IPS DF 6.9 (cell line): ENCODE measurements at places on chromosomes 1 and 21.

DNA sequence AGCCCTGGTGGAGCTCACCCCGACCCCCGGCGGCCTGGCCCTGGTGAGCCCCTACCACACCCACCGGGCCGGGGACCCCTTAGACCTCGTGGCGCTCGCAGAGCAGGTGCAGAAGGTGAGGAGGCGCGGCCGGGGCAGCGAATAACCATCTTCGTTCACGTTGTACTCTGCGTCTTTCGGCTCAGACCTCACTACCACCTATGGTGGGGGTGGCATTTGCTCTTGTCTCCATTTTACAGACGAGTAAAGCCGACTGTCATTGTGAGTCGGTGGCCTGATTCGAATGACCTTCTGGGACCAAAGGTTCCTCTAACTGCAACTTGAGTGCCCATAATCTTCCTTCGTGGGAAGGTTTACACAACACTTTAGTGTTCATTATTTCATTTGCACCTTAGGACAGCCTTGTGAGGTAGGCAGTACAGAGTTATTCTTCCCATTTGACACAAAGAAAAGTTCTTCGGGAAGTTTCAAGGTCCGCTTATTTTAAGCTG, 506 bp downstream of the C1orf50 start:
- H3K27ac ChIP-seq = no peak overlapping the region
- DNase-seq = no peak
- H3K4me3 ChIP-seq = peak overlapping the region; percentile 97
- no peaks in the 10 kb centered on the region for H3K4me1 ChIP-seq
- H3K27me3 ChIP-seq = no peaks in the 10 kb centered on the region
- H3K36me3 ChIP-seq = no peaks in the 10 kb centered on the region

- no peak for DNase-seq
- peaks cover 6% of the 10 kb centered on the region; the same call in 1 of the 2 replicates for H3K4me1 ChIP-seq
- H3K4me3 ChIP-seq = no peak overlapping the region
- H3K36me3 ChIP-seq = no peaks in the 10 kb centered on the region
Observed at GRCh38 chr1:44684525-44684924, 10.0 kb downstream of the ARMH1 start.

DNA sequence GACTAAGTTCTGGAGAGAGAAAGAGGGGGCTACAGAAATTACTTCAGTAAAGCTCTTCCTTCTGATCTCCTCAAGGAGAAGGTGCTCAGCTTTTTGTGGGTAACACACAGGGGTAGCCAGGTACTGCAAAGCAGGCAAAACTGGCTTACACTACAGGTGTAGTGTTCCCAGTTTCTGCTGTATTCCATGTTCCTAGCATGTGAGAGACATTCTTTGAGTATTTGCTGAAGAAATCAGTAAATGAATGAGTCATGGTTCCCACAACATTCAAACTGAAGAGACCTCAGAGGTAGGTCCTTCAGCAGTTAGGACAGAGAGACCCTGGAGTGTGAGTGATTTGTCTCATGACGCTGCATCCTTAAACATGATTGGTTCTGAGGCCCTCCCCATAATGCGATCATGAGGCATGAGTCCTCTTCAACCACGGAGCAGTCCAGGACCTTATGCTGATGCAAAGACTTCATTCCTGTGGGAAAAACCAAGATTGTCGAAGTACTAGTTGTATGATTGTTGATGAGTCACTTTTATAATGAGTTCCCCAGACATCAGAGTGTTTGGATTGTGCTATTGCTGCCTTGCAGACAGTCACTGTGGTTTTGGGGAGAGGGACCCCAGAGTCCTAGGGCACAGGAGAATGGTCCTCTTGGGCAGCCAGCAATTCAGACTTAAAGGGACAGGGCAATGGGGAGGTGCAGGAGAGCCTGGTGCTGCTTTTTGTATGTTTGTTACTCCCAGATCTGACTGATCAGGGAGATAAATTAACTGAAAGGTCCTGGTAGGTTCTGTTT, 2.7 kb upstream of the OR10J4 start:
- no peak overlapping the region for H3K27ac ChIP-seq
- H3K36me3 ChIP-seq = no peaks in the 10 kb centered on the region
- H3K4me3 ChIP-seq = no peak overlapping the region
- no peaks in the 10 kb centered on the region for H3K27me3 ChIP-seq
- DNase-seq = no peak
- no peaks in the 10 kb centered on the region for H3K4me1 ChIP-seq

GRCh38 chr1:211724687-211725196, 49.3 kb upstream of the NEK2 start:
- no peak for DNase-seq
- H3K36me3 ChIP-seq = no peaks in the 10 kb centered on the region
- H3K4me3 ChIP-seq = no peak overlapping the region
- no peaks in the 10 kb centered on the region for H3K27me3 ChIP-seq
- no peaks in the 10 kb centered on the region for H3K4me1 ChIP-seq
- no peak overlapping the region for H3K27ac ChIP-seq

GRCh38 chr1:216904471-216904870, 181.2 kb upstream of the ESRRG start:
- no peak overlapping the region for H3K4me3 ChIP-seq
- no peaks in the 10 kb centered on the region for H3K36me3 ChIP-seq
- no peaks in the 10 kb centered on the region for H3K27me3 ChIP-seq
- H3K4me1 ChIP-seq = no peaks in the 10 kb centered on the region
- H3K27ac ChIP-seq = no peak overlapping the region

GRCh38 chr1:197391303-197392226, 123.5 kb downstream of the CRB1 start:
- no peaks in the 10 kb centered on the region for H3K27me3 ChIP-seq
- no peaks in the 10 kb centered on the region for H3K4me1 ChIP-seq
- no peaks in the 10 kb centered on the region for H3K36me3 ChIP-seq
- H3K4me3 ChIP-seq = no peak overlapping the region
- DNase-seq = no peak
- no peak overlapping the region for H3K27ac ChIP-seq

DNA sequence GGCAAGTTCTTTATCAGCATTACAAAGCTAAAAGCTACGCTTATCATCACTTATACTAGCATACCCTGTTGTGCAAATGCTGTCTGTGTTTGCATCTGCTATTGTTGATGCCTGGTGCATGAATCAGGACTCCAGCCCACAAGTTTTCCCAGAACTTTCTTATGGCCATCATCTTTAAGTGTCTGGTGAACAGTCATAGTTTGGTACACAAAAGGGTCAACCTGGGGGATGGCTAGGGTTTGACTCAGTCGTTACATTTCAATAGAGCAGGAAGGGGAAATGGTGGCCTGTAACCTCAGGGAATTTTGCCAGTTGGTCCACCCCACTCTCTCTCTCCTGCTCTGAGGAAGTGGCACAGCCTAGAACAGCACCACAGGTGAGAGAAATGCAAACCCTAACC, 35.4 kb downstream of the SELL start:
- no peaks in the 10 kb centered on the region for H3K36me3 ChIP-seq
- DNase-seq = no peak
- H3K4me3 ChIP-seq = no peak overlapping the region
- H3K27me3 ChIP-seq = peaks cover 9% of the 10 kb centered on the region; the same call in 1 of the 2 replicates

DNA sequence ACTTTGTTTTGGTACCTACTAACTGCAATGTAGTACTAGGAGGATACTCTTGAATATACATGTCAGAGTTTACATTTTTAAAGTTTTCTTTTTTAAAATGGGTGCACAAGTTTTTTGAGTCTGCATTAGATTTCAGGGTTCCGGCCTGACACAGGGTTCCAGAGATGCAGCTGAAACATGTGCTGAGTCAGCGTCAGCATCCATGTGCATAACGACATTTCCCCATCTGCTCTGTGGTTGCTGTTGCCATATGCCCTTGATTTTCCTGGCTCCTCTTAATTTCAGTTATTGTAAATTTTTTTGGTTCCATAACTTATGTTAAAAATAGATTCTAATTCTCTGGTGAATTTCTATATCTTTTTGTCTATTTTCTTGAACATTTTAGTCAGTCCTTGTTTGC, 12.3 kb upstream of the METTL13 start:
- no peaks in the 10 kb centered on the region for H3K27me3 ChIP-seq
- no peaks in the 10 kb centered on the region for H3K36me3 ChIP-seq
- no peak for DNase-seq
- H3K4me1 ChIP-seq = no peaks in the 10 kb centered on the region
- H3K27ac ChIP-seq = no peak overlapping the region
- H3K4me3 ChIP-seq = no peak overlapping the region

- no peaks in the 10 kb centered on the region for H3K4me1 ChIP-seq
- H3K36me3 ChIP-seq = no peaks in the 10 kb centered on the region
- H3K4me3 ChIP-seq = no peak overlapping the region
- no peak overlapping the region for H3K27ac ChIP-seq
- no peak for DNase-seq
Observed at GRCh38 chr1:216560527-216560926, 137.3 kb upstream of the USH2A start.

GRCh38 chr1:172887162-172887561, 163.6 kb downstream of the TNFSF18 start:
- no peak overlapping the region for H3K27ac ChIP-seq
- H3K4me3 ChIP-seq = no peak overlapping the region
- no peak for DNase-seq
- H3K27me3 ChIP-seq = no peaks in the 10 kb centered on the region

DNA sequence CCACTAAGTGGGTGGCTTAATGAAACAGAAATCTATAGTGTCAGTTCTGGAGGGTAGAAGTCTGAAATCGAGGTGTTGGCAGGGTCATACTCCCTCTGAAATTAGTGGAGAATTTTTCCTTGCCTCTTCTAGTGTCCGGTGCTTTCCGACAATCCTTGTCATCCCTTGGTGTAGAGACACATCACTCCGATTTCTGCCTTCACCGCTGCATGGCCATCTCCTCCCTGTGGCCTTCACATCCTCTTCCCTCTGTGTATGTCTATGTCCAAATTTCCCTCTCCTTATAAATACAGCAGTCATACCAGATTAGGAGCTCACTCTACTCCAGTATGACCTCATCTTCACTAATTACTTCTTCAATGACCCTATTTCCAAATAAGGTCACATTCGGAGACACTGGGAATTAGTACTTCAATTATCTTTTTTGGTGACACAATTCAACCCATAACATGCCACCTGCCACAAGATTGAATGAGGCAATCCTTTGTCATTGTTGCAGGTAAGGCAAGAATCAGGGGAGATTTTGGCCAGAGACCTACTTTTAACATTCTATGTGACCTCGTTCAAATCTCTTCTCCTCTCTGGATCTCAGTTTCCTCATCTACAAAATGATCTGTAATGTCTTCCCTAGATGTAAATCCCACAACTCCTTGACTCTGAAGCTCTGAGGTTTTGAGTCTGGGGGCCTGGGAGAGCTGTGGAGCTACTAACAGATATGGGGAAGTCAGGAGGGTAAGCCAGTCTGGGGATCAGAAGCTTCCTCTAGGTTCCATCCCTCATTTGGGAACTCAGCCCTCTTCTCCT, 16.1 kb downstream of the NAV1 start:
- H3K27ac ChIP-seq = no peak overlapping the region
- H3K27me3 ChIP-seq = no peaks in the 10 kb centered on the region
- H3K4me1 ChIP-seq = peaks cover 2% of the 10 kb centered on the region; the same call in 1 of the 2 replicates
- no peak for DNase-seq
- no peaks in the 10 kb centered on the region for H3K36me3 ChIP-seq

- H3K36me3 ChIP-seq = no peaks in the 10 kb centered on the region
- no peak overlapping the region for H3K4me3 ChIP-seq
- H3K4me1 ChIP-seq = no peaks in the 10 kb centered on the region; the same call in 1 of the 2 replicates
- no peak overlapping the region for H3K27ac ChIP-seq
- DNase-seq = peak; percentile 43
- H3K27me3 ChIP-seq = no peaks in the 10 kb centered on the region
Observed at GRCh38 chr21:36859744-36860501, 106.5 kb downstream of the HLCS start.

- H3K36me3 ChIP-seq = no peaks in the 10 kb centered on the region
- no peaks in the 10 kb centered on the region for H3K27me3 ChIP-seq
- no peak for DNase-seq
- no peak overlapping the region for H3K27ac ChIP-seq
- H3K4me1 ChIP-seq = peaks cover 19% of the 10 kb centered on the region
Observed at GRCh38 chr1:155974208-155975115, 3.9 kb downstream of the ARHGEF2 start.

DNA sequence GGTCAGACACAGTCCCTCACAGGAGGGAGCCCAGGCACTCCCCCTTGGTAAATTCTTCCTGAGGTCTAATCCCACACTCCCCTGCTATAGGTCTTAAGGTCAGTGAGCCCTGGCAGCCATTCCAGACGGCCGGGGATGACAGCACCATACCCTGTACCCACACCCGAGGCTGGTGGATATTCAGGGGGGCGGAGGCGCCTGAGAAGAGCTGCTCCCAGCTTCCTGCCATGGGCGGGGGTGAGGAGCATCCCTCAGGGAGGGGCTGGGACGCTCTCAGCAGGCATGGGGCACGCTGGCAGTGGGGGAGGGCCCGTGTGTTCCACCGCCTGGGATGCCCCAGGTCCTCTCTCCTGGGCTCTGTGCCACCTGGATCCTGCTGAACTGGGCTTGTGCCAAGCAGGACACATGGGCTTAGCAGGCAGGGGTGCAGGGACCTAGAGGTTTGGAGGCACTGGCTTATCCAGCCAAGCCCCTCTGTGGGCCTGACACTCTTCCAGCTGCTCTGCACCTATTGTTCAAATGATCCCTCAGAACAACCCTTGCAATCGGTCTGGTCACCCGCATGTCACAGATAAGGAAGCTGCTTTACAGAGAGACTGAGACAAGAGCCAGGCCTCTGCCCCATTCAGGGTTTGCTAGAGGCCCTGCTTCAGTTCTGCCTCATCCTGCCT, 5.7 kb upstream of the ADGRB2 start:
- H3K36me3 ChIP-seq = no peaks in the 10 kb centered on the region
- peaks cover 10% of the 10 kb centered on the region for H3K4me1 ChIP-seq
- no peak overlapping the region for H3K27ac ChIP-seq
- H3K4me3 ChIP-seq = no peak overlapping the region

GRCh38 chr1:174068000-174068399, 45.8 kb upstream of the RC3H1 start:
- DNase-seq = no peak
- H3K36me3 ChIP-seq = no peaks in the 10 kb centered on the region
- no peaks in the 10 kb centered on the region for H3K27me3 ChIP-seq

DNA sequence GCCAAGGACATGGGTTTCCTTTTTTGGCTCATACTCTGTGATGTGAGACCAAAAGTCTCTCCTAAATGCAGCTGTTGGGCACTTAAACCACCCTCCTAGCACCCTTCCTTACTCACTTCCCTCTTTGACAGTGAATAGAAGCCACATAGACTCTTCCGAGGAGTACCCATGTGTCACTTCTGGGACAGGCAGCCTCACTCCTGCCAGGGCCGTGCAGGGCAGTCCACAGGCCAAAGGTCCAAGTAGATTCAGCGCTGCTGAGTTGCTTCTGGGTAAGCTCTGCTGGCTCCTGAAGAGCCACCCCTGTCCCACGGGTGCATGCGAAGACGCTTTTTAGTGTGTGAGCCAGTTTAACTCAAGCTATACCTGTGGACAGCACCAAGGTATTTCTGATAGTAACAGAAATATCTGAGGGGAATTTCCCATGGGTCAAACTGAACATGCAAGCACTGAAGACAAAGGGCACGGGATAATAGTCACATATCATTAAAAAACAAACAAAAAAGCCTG, 36.8 kb upstream of the BMP8B start:
- DNase-seq = no peak
- no peaks in the 10 kb centered on the region for H3K36me3 ChIP-seq
- H3K27ac ChIP-seq = no peak overlapping the region
- no peaks in the 10 kb centered on the region for H3K4me1 ChIP-seq

GRCh38 chr1:208782186-208782585, 538.0 kb upstream of the PLXNA2 start:
- peaks cover 9% of the 10 kb centered on the region for H3K4me1 ChIP-seq
- H3K36me3 ChIP-seq = no peaks in the 10 kb centered on the region
- DNase-seq = no peak
- H3K27ac ChIP-seq = peak overlapping the region; percentile 61
- no peaks in the 10 kb centered on the region for H3K27me3 ChIP-seq
